HCT116 (cell line): ENCODE measurements at places on chromosomes 16 and 17.

GRCh38 chr17:71636644-71637043 lies 484.2 kb upstream of the SOX9 start:
- no peak for DNase-seq

DNA sequence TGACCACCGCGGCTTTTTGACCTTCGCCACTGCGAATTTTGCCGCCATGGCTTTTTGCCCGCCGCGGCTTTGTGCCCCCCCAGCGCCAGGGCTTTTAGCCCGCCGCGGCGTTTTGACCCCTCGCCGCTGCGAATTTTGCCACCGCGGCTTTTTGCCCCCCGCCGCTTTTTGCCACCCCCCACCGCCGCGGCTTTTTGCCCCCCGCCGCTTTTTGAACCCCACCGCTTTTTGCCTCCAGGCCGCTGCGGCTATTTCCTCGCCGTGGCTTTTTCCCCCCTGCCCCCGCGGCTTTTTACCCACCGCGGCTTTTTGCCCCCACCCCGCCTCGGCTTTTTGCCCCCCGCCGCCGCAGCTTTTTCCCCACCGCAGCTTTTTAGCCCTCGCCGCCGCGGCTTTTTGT lies 134.8 kb upstream of the TP53TG3C start:
- DNase-seq: no peak

GRCh38 chr17:82361885-82362633 lies 3.0 kb downstream of the TEX19 start:
- no peak for DNase-seq

DNA sequence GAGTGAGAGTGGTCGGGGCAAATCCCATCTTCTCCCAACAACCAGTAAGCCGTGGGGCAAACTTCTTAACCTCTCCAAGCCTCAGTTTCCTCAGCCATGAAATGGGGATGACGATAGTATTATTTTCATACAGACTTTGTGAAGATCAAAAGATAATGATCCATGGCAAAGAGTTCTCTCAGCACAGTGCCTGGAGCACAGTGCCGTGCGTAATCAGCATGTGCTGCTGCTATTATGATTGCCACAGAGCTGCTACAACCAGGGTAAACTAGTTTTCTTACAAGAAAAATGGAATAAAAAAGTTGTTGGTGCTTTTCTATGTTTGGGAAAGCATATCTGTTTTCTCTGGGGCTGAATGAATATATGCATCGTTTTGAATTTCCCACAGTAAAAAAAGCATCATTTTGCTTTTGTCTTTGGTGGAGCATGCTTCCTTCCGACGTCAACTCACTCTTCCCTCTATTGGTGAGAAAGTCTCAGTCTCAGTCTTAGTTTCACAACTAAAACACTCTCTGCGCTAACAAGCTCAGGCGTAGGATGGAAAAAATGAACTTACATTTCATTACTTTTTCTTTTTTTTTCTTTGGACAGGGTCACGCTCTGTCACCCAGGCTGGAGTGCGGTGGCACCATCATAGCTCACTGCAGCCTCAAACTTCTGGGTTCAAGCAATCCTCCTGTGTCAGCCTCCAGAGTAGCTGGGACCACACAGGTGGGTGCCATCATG lies 37.2 kb downstream of the CDK5R1 start:
- no peak for DNase-seq

GRCh38 chr17:35536664-35537171 lies 760 bp downstream of the SLFN12L start:
- no peak for DNase-seq

DNA sequence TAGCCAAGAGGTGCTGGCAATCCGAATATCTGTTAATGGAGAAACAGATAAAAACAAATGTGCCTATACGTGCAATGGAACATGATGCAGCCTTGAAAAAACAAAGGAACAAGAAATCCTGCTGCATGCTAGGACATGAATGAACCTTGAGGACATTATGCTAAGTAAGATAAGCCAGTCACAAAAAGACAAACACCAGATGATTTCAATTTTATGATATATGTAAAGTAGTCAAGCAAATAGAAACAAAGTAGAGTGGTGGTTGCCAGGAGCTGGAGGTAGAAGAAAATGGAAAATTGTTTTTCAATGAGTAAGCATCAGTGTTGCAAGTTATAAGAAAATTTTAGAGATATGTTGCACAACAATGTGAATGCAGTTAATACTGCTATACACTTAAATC lies 409.7 kb upstream of the CDH8 start:
- DNase-seq: no peak

DNA sequence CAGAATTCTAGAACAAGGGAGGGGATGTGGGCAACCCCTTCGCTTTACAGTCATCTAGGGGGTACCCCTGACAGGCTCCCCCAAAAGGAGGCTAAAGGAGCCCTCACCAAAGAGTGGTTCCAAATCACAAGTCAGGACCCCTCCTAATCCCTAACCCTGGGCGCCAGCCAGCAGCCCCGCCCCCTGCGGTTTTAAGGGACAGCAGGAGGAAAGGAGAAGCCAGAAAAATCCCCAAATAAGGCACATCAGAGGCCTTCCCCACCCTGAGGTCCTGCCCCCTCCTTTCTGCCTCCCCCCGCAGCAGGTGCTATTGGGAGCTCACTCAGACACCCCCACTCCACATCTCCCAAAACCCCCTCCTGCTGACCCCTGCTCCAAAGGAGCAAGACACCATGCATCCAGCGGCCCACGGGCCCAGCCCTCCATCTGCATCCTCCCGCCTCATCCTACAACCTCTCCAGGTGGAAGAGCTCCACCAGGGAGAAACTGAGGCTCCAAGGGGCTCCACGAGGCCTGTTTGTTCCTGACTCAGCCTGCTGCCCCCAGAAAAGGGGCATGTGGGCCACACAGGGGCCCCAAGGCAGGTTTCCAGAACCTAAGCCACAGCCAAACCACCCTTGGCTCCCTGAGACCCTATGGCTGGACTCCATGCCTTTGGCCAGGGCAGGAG lies 93.5 kb downstream of the GOSR1 start:
- DNase-seq: no peak

GRCh38 chr16:53216798-53217197 lies 162.0 kb downstream of the CHD9 start:
- DNase-seq: no peak

DNA sequence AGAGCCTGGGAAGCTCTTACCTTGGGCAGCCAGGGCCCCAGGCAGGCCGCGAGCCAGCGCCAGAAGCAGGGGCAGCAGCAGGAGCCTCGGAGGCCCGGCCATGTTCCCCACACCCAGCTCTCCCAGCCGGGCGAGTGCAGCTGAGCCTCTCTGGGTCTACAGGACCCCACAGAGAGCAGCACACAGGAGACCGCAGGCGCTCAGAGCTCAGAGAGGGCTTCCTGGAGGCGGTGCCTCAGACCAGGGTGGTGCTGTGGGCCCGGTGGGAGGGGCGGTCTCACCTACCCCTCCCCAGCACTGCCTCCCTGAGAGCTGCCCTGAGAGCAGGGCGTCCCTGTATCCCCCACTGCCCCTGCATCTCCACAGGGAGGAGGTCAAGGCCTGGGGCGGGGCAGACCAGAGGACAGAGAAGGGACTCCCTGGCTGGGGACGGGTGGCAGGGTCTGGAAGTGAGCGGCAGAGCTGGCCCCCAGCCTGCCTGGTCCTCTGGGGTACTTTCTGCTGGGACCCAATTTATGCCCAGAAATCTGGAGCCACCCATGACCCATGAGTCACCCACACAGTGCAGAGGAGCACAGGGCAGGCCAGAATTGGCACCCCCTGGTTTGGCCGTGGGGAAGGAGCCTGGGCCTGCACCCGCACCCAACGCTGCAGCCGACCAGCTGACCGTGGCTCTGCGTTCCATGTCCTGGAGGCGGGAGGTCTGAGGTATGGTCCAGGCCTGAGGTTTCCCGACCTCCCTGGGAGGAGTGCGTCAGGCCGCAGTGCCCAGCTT lies at the start of gene CD7:
Gene CD7, minus strand, starts transcription at position 215 of the 775 bp plus-strand sequence. Its CDS starts 113 bp downstream, at position 102.
- DNase-seq: no peak

DNA sequence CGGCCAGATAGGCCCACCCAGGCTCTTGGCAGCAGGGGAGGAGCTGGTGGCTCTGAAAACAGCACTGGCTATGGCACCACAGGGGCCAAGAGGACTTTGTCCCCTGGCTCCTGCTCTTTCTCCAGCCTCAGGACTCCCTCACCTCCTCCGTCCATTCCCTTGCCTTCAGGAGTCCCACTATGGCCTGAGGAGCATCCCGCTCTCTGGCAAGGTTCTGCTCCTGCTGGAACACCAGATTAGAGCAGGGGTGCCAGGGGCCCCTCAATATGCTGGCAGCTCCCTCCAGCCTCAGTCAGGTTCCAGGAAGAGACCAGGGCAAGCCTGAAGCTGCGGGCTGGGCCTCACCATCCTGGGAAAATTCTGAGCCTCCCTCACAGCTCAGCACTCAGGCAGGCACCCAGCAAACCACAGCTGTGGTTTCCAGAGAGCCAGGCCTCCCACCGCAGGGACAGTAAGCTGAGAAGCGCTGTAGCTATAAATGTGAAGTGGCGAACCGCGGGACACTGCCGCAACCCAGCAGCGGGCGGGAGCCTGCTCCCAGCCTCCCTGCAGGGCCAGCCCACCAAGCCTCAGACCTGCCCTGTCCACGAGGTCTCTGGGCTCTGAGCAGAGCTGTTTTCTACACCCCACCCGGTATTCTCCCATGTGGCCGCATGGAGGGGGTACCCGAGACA lies 25.7 kb downstream of the C17orf100 start:
- no peak for DNase-seq

DNA sequence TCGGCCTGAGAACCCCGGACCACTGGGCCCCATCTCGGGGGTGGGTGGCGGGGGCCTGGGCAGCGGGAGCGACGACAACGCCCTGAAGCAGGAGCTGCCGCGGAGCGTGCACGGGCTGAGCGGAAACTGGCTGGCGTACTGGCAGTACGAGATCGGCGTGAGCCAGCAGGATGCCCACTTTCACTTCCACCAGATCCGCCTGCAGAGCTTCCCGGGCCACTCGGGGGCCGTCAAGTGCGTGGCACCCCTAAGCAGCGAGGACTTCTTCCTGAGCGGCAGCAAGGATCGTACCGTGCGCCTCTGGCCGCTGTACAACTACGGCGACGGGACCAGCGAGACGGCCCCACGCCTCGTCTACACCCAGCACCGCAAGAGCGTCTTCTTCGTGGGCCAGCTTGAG lies 8.9 kb upstream of the SERPINF2 start:
- no peak for DNase-seq

- no peak for DNase-seq
Measured at GRCh38 chr16:79288066-79288465, 312.5 kb downstream of the MAF start.
